GM13976 (cell line): ENCODE measurements at places on chromosomes 12 and 14.

DNA sequence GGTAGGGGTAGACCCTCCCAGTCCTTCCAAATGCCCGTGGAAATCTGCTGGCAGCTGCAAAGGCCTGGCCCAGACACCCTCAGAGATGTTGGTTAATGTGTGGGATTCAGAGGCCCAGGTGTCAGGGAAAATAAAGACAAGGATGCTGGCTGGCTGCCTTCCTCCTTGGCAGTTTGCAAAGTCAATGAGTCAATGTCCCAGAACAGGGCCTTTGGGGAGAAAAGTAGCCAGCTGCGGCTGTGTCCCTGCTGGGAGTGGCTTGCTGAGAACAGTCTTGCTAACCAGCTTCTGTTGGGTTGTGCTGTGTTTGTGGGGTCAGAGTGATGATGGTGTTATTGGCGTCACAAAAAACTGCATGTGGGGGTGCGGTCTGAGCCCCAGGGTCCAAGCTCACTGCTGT, 29.2 kb downstream of the GLRX5 start:
- no peak for DNase-seq

DNA sequence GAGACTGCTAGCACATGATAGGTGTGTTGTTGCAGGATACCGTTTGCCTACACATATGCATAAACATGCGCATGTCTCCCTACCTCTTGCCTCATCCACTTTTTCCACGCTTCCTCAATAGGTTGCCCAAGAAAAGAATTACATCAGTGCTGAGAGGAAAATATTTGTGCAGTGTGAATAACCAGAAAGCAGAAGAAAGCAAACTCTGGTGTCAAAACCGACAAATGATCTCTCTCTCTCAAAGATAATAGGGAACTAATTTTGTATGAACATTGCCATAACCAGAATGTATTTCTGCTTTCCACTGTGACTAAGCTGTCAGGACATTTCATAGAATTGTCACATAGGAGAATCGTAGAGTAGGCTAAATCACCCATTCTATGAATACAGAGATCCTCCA, 1.3 kb downstream of the CLEC7A start:
- no peak for DNase-seq

DNA sequence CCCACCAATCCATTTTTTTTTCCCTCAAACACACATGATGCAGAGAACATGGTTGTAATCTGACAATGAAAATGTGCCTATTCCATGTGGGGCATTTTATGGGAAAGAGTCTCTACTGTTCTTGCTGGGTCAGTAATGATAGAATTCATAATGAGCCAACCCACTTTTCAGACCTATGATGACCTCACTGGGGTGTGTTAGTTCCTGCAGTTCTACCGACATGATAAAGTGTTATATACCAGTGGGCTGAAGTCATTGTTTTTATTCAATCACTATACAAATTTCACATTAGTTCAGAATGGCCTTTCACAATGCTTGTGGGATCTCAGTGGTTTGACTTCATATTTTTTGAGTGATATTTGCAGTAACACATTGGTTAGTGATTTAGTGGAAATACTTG, 47.5 kb downstream of the PPFIBP1 start:
- DNase-seq, result no peak

- no peak for DNase-seq
Measured at GRCh38 chr12:69428351-69429073, 41.7 kb upstream of the FRS2 start.

DNA sequence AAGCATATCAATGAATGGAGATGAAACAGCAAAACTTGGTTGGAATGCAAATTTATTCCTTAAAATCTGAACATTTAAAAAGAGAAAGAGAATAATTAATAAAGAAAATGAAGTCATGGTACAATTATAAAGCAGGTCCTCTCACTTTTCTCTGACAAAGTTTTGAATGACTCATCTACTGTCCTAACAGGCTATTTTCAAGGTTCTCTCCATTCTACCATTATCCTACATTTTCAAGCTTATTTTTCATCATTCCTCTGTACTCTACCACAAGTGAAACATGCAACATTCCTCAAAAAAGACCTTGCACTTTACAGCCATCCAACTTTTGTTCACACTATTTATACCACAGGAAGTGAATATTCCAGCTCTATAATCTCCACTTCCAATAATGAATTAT, 36.9 kb upstream of the AP4S1 start:
- no peak for DNase-seq
